ENCODE measurements at places on chromosomes 6 and 20.

DNA sequence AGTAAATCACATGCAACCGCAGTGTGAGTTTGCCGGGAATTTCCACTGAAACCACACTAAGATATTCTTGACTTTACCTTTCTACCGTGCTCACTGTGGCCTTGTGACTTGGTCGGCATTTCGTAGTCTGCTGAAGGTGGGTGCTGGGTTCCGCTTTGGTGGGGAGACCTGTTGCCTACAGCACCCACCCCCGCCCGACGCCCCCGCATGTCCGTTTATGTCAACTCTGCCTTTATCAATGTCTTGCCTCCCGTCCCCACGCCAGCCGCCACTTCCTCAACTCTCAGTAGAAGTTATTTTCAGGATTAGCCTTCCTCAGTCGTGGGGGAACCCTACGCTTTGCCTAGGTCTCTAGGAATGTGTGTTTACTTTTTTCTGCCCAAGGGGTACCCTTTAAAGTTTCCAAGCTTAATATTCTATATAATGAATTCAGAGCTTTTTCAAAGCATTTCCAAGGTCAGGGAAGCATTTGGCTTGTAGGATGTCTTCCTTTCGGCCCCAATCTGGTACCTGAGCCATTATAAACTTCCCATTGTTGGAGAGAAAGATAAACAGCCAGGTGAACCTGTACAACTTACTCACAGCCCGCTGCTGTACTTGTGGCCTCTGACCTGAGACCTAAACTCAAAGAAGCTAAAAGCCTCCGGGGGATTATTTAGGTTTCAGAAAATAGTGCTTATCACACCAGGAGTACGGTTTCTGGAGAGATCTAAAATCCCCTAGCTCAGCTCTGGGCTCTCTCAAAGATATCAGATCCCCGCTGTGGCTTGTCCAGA, 54.2 kb downstream of the TBC1D7 start:
- DNase-seq: peak; percentile 60

DNA sequence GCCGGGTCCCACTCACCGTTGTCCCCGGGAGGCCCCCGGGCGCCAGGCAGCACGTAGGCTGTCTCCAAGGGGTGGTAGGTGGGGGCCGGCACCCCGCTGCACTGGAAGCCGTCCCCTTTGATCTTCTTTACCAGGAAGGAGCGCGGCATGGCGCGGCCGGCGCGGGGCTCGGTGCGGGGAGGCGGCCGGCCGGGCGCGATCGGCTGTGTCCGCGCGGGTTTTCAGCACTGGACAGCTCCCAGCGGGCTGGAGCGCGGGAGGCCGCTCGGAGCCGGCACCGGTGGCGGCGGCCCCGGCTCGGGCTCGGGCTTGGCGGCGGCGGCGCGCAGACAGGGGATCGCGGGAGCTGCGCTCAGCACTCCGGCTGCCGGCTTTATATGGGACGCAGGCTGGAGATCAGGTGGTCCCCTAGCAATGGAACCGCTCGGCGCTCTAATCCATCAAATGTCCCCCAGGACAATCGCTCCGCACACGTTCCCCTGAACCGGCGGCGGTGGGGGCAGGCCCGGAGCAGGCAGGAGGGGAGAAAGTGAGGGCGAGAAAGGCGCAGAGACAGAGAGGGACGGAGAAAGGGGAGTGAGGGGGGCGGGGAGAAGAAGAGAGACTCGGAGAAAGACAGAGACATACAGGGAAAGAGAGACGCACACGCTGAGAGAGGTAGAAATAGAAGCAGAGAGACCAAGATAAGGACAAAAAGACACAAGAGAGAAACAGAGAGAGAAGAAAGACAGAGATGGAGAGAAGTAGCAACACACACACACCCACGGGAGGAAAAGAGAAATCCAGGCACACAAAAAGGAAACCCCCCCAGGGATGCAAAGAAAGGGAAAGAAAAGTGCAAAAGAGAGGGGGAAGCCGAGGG, at the start of gene SCRT2:
TSS of gene SCRT2 (minus strand) at position 350 of the 862 bp plus-strand sequence. CDS start at position 149, 201 bp downstream.
- peak; percentile 66 for DNase-seq

- no peak for DNase-seq
These were observed 81.8 kb downstream of the JAG1 start for GRCh38 chr20:10591946-10592521.

- peak; percentile 79 for DNase-seq
These were observed 65.8 kb upstream of the ARMC2 start for GRCh38 chr6:108782179-108783041.

DNA sequence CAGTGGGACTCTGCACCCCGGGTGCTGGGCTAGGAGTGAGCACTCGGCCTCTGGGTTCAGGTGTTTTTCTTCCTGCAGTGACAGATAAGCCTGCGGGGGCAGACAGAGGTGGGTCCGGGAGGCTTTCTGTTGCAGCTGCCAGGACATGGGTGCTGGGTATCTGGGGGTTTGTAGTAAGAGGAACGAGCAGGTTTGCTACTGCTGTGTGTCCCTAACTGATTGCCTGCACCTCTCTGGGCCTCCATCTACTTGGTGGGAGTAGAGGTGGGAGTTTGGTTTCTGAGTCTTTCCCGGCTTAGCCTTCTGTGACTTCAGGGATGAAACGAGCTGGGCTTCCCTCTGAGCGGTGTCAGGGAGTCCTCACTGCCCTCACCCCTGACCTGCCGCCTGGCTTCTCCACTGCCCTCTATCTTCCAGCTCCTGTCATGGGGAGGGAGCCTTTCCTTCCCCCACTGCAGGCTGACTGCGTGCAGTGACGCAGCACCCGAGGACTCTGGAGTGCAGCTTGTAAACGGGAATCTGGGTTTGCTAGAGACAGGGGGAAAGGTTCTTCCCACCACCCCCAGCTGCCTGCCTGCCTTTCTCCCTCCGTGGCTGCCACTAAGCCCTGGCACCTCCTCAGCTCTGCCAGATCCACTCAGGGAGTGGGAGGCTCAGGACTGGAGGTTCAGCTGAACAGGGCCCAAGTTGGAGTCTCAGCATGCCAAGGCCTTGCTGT, 6.7 kb downstream of the DLGAP4 start:
- no peak for DNase-seq

- no peak for DNase-seq
These were observed 13.9 kb downstream of the PTK7 start for GRCh38 chr6:43089874-43090558.

- no peak for DNase-seq
These were observed 160.0 kb upstream of the PLN start for GRCh38 chr6:118387921-118388701.

GRCh38 chr6:112680091-112680490, 333.0 kb downstream of the RFPL4B start:
- no peak for DNase-seq

DNA sequence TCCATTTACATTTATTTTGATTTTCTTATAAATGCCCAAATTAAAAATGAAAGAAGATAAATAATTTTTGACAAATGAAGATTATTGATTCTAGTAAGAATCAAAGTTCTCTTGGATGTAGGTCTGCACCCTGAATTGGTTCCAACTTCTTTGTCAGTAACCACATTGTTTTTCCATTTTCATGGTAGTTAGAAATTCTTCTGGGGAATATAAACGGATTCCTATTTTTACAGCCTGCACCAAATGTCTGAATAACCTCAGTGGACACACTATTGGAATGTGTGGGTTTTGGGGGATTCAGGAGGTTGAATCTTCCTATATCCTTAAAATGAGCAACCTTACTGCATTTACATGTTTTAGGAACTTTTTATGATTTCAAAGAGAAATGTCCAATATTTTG, 1085.3 kb upstream of the MAP3K7 start:
- no peak for DNase-seq

GRCh38 chr6:7897461-7898192, 13.0 kb downstream of the TXNDC5 start:
- DNase-seq: no peak

- DNase-seq: no peak
These were observed 278.2 kb upstream of the SUPT3H start for GRCh38 chr6:45655745-45656476.

DNA sequence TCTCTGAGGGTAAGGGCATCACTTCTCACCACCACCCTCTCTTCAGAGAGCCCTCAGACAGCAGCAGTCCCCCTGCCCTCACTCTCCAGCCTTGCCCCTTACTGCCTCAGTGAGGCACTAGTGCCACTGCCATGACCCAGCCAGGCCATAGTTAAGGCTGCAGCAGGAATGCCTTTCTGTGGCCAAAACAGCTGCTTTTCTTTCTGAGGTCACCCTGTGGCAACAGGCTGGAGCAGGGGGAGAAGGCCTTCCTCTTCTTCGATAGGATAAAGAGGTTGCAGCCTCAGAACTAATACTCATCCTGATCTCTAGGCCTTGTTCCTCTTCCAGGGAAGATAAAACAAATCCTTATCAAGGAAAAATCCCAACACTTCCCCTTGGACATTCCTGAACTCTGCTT, 56.8 kb upstream of the ECI2 start:
- DNase-seq: no peak

DNA sequence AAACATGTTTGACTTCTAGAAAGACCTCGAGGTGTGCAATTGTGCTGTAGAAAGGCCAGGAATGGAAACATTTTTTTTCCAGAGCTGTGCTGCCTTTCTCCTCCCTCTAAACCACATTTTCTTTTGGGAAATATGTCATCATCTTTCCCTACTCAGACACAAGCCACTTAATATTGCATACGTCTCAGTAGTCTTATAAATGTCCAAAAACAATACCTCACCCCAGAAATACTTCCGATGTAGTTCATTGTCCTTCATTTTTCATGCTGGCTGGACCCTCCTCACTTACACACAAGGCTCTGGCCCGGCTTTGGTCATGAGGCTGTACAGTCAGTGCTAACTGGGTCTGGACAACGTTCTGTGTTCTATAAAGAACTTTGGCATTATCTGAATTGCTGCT, 126.4 kb downstream of the SCML4 start:
- no peak for DNase-seq

DNA sequence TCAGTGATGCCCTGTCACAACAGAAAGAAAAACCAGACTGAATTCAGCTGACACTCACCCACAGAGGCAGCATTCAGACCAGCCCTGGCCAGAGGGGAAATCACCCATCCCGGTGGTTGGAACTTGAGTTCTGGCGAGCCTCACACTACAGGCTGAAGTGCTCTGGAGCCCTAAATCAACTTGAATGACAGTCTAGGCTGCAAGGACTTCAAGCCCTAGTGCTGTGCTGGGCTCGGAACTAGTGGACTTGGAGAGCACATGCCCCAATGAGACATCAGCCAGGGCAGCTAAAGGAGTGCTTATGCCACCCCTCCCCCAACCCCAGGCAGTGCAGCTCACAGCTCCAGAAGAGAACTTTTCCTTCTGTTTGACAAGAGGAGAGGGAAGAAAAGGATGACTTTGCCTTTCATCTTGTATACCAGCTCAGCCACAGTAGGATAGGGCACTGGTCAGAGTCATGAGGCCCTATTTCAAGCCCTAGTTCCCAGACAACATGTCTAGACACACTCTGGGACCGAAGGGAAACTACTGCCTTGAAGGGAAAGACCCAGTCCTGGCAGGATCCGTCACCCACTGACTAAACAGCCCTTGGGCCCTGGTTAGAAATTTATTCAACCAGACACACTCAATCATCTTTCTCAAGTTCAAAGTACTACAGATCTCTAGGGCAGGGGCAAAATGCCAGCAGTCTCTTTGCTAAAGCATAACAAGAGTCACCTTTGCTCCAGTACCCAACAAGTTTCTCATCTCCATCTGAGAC, 43.2 kb upstream of the PNRC1 start:
- DNase-seq: no peak

DNA sequence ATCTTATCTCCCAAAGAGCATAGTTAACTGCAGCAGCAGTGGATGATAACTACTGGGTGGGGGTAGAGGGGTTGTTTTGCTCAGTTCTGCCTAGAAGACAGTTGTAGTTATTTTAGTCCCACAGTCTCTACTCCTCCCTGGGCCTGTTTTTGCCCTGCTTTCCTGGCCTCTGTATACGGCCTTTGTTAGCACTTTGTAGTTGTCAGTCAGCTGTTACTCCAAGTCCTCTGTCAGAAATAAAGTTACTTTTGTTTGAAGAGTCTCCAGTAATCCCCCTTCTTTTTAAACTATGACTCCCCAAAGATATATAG, 113.9 kb downstream of the SLC16A10 start:
- DNase-seq: no peak

DNA sequence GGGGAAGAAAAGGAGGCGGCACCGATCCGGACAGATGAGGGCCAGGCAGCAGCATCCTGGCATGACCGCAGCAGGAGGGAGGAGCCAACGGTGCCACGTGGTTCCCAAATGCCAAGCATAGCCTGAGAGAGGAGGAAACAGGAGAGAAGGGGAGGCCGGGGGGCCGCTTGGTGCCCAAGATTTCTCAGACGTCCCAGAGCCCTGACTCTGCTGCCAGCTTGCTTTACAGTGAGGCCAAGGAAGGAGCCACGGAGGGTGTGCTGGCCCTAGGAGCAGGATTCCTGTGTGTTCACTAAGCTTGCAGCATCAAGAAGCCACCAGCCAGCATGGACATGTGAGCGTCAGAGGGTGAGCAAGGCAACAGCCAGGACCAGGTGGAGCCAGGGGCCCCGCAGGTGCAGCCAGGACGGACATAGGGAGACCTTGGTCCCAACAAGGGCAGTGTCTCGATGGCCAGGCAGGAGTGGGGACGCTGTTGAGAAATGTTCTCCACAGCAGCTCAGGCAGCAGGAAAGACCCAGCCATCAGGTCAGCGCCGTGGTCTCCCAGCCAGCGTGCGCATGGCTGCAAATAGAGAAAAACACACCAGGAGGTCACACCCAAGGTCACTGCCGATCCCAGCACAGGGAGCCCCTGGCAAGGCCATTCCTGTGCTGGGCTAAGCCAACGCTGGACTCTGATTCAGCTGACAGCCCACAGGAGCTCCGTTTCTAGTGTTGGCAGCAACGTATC, 143.7 kb downstream of the DLL1 start:
- DNase-seq: no peak

DNA sequence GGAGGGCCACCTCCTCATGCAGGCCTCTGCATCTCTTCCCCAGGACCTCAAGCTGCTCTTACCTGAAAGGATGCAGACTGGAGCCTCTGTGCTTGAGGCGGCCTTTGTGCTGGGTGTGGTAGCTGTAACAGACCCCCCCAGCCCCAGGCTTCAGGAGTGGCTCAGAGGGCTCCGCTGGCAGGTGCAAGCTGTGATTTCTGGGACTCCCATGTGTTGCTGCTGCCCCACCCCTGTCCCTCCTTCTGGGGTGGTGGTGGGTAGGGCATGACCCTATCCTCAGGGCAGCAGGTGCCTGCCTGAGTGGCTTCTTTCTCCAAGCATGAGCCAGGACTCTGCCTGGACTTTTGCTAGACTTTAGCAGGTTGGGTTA, 121.2 kb downstream of the SULF2 start:
- no peak for DNase-seq

GRCh38 chr6:151374036-151374683, 17.2 kb downstream of the ZBTB2 start:
- DNase-seq: peak; percentile 49

- DNase-seq: no peak
These were observed 61.8 kb downstream of the BANF2 start for GRCh38 chr20:17761604-17762003.

- DNase-seq: no peak
These were observed 150.3 kb downstream of the TMEM242 start for GRCh38 chr6:157172830-157173536.

- no peak for DNase-seq
These were observed 304.4 kb downstream of the PREX1 start for GRCh38 chr20:48523191-48523995.
